ENCODE measurements at places on chromosomes 16 and 17. TPM values are rescaled to one million over a fixed set of nuclear protein-coding genes. Genes with fewer than 3 reads are reported as not detected.

DNA sequence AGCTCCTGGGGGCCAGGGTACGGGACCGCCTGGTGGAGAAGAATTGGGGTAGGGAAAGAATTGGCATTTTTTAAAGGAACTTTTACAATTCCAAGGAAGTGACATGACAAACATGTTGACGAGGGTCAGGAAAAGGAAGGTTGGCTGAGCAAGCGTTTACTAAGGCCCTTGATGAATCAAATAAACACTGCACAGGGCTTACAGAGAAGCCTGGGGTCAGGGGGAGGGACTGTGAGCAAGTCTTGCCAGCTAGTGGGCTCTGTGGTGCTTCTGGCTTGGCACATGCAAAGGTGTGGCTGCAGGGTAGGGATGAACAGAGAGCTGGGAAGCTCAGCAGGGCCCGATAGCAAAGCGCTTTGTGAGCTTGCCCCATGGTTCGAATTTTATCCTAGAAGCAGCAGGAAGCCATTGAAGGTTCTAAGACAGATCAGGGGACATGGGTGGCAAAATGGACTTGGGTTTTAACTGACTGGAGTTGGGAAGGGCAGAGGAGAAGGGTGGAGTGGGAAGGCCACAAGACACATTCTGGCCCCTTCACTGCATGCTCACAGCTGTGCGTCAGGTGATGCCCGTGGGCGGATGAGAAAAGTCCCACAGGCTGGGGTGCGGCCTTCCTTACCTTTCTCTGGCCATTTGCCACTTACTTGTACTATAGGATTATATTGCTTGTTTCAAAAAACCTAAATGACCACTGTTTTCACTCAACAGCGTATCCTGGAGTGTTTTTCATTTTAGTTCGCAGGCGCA lies 117.8 kb downstream of the SOCS1 start:
- no peak for DNase-seq
- no peaks in the 10 kb centered on the region for H3K36me3 ChIP-seq
- no peaks in the 10 kb centered on the region for H3K27me3 ChIP-seq

DNA sequence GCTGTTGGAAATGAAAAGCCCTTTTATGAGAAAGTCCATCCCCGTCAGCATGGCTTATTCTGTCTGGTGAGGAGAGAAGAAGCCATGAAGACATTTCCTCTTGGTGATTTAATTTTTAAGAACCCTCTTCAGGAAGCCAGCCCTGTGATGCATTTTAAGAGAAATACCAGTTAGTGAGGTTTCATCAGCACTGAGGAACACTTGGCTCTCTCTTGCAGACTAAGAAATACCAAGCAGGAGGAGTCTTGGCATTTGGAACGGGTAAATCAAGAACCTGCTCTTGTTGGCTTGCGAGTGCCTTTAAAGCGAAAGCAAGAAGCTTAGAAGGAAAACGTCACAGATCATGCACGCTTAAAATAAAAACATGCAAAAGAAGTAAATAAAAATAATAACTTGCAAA lies 17.5 kb downstream of the RAB11FIP3 start:
- no peak overlapping the region for H3K4me3 ChIP-seq
- DNase-seq, result no peak
- no peak overlapping the region for H3K27ac ChIP-seq
- H3K27me3 ChIP-seq, result no peaks in the 10 kb centered on the region
- no peaks in the 10 kb centered on the region for H3K36me3 ChIP-seq

BEAN1 gene
- not detected for total RNA-seq

GRCh38 chr16:14423344-14423743 lies 206.7 kb downstream of the PARN start:
- no peaks in the 10 kb centered on the region for H3K36me3 ChIP-seq
- no peak overlapping the region for H3K4me3 ChIP-seq
- H3K4me1 ChIP-seq, result no peaks in the 10 kb centered on the region
- no peak for DNase-seq
- no peaks in the 10 kb centered on the region for H3K27me3 ChIP-seq

GRCh38 chr17:75417054-75417580 lies 11.6 kb upstream of the GRB2 start:
- H3K27ac ChIP-seq, result no peak overlapping the region
- no peaks in the 10 kb centered on the region for H3K27me3 ChIP-seq

DNA sequence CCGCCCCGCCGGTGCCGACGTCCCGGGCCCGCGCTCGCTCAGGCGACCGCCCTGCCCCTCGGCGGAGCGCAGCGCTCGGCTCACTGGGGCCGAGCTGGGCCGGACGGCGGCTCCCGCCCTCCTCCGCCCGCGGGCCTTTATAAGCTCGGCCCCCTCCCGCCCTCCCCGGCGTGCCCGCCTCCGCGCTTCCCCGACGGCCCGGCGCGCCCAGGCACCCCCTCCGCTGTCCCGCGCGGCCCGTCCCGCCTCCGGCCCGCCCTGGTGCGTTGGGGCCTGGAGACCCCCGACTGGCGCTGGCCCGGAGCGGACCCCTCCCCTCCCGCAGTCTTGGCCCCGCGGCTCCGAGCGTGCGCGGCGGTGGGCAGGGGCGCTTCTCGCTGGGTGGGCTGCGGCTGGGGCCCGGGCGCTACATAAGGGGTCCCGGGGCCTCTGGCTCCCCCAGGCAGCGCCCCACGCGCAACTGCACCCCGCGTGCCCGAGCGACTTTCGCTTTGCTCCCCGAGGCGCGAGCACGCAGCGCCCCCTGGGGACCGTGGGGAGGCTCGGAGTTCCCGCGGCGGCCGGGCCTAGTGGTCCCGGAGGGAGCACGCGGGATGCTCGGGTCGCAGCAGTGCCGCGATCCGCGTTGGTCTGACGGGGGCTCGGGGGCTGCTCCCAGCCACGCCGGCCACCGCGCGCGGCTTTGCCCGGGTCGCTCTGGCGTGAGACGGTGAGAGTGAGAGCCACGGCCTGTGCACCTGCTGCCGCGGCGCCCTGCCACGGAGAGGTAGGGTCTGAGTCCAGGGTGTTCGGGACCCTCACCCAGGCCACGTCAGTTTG lies at the start of gene PIEZO1:
TSS of gene PIEZO1 (minus strand) at position 115 of the 819 bp plus-strand sequence. CDS start 256 bp downstream, outside the sequence.
- H3K36me3 ChIP-seq, result no peaks in the 10 kb centered on the region
- peaks cover 44% of the 10 kb centered on the region for H3K4me1 ChIP-seq
- peak within 1 kb of the TSS; percentile 72 for H3K4me3 ChIP-seq
- no peaks in the 10 kb centered on the region for H3K27me3 ChIP-seq
- no peak for DNase-seq

NPIPA8 gene
- total RNA-seq, result not detected

MFAP4 gene
- 205 TPM for total RNA-seq

- no peaks in the 10 kb centered on the region for H3K36me3 ChIP-seq
- no peak for DNase-seq
- H3K4me1 ChIP-seq, result peaks cover 5% of the 10 kb centered on the region
- peak overlapping the region; percentile 33 for H3K27ac ChIP-seq
- H3K4me3 ChIP-seq, result no peak overlapping the region
- H3K27me3 ChIP-seq, result no peaks in the 10 kb centered on the region
Observed at GRCh38 chr16:87789437-87790291, 23.9 kb upstream of the KLHDC4 start.

- no peaks in the 10 kb centered on the region for H3K27me3 ChIP-seq
- H3K4me3 ChIP-seq, result no peak overlapping the region
- DNase-seq, result no peak
- peaks cover 6% of the 10 kb centered on the region for H3K4me1 ChIP-seq
- H3K27ac ChIP-seq, result no peak overlapping the region
Observed at GRCh38 chr16:57821149-57821971, 19.1 kb upstream of the KIFC3 start.

TEKT5 gene
- total RNA-seq, result not detected

GRCh38 chr16:6732166-6732565 lies 600.5 kb upstream of the RBFOX1 start:
- no peaks in the 10 kb centered on the region for H3K36me3 ChIP-seq
- no peak overlapping the region for H3K27ac ChIP-seq
- no peak for DNase-seq
- H3K27me3 ChIP-seq, result no peaks in the 10 kb centered on the region
- H3K4me1 ChIP-seq, result no peaks in the 10 kb centered on the region
- H3K4me3 ChIP-seq, result no peak overlapping the region
